ENCODE measurements at places on chromosomes 3 and 15.

- DNase-seq = no peak
Observed at GRCh38 chr3:150081084-150081483, 110.4 kb upstream of the PFN2 start.

GRCh38 chr3:49296781-49297411 lies 19.9 kb upstream of the C3orf62 start:
- DNase-seq = no peak

DNA sequence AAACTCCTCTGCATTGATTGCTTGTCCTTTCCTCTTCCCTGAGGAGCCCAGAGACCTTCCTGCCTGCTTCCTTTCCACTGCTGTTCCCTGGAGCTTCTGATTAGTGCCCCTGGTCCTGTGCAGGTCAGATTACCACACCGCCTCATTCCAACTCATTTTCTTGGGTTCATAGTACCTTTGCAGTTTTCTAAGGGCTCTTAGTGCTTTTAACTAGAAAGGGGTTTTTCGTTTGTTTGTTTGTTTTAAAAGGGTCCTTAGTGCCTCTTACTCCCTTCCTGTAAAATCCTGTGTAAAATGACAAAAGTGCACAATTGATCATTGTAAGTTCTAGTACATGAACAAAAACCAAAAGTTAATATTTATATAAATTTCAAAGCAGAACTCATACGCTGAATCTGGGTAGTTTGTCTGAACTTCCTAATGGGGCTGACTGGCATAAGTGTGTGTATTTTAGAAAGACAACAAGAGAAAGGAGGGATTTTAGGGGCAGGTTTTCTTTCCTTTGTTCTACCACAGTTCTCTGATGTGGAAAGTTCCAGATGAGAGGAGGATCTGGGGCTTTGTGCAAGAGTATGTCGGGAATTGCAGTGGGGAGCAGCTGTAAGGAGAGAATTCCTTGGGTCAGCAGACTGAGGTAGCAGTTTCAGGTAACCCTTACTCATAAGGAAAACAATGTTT lies 30.6 kb downstream of the SNRK start:
- DNase-seq = no peak

GRCh38 chr15:57079931-57080620 lies 161.6 kb downstream of the TCF12 start:
- DNase-seq = no peak

Data from hepatic stellate cell (primary cell).